Bronchus fibroblast of lung (primary cell): ENCODE measurements at places on chromosomes 6 and 20. TPM values are rescaled to one million over a fixed set of nuclear protein-coding genes. Genes with fewer than 3 reads are reported as not detected.

Gene BMP7
- not detected in 2 replicates for total RNA-seq

Gene GNRH2
- total RNA-seq, result not detected in 2 replicates

Gene FOXS1
- total RNA-seq, result not detected in 2 replicates

Gene ITPA
- 72.6 and 77.0 TPM in 2 replicates for total RNA-seq

Gene TRIM15
- not detected in 2 replicates for total RNA-seq

Gene ZSCAN31
- 0.84 and 0.89 TPM in 2 replicates for total RNA-seq

Gene SPATA25
- total RNA-seq, result 0.15 TPM in 1 of 2 replicates, not detected in the other

Gene RPRD1B
- 8.3 and 9.4 TPM in 2 replicates for total RNA-seq

Gene SLC18B1
- 3.6 and 3.9 TPM in 2 replicates for total RNA-seq

Gene TBC1D32
- 3.7 and 4.5 TPM in 2 replicates for total RNA-seq
